ENCODE measurements at places on chromosomes 6 and 20. TPM values are rescaled to one million over a fixed set of nuclear protein-coding genes. Genes with fewer than 3 reads are reported as not detected.

- H3K4me3 ChIP-seq: no peak overlapping the region
- no peak for DNase-seq
- no peaks in the 10 kb centered on the region for H3K36me3 ChIP-seq
- H3K27me3 ChIP-seq: no peaks in the 10 kb centered on the region
Observed at GRCh38 chr20:59342023-59342957, 41.9 kb downstream of the EDN3 start.

DNA sequence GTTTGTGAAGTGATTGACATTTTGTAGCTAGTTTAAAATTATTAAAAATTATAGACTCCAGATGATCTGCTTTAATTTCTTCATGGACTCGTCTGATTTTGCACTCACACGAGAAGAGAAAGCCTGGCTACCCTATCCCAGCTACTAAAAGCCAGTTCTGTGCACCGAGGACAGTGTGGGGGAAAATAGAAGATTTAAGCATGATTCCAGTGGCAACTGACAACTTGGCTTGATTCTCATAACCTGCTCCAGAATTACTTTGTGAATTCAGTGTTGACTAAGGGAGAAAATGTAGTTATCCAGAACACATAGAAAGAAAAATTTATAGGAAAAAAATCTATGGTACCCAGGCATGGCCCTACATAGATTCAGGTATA lies 88.7 kb downstream of the SNAP25 start:
- no peaks in the 10 kb centered on the region for H3K4me1 ChIP-seq
- H3K27me3 ChIP-seq: no peaks in the 10 kb centered on the region
- H3K36me3 ChIP-seq: no peaks in the 10 kb centered on the region
- no peak overlapping the region for H3K27ac ChIP-seq
- no peak for DNase-seq
- no peak overlapping the region for H3K4me3 ChIP-seq

GRCh38 chr6:122752459-122752858 lies 27.1 kb upstream of the FABP7 start:
- H3K4me3 ChIP-seq: no peak overlapping the region
- no peak overlapping the region for H3K27ac ChIP-seq
- H3K36me3 ChIP-seq: no peaks in the 10 kb centered on the region
- H3K27me3 ChIP-seq: no peaks in the 10 kb centered on the region
- H3K4me1 ChIP-seq: no peaks in the 10 kb centered on the region

The BCAS1 gene
- 32.0 TPM for total RNA-seq

All from prostate gland (tissue), 2 donors.